OCI-LY7 (cell line): ENCODE measurements at places on chromosomes 3 and 15.

DNA sequence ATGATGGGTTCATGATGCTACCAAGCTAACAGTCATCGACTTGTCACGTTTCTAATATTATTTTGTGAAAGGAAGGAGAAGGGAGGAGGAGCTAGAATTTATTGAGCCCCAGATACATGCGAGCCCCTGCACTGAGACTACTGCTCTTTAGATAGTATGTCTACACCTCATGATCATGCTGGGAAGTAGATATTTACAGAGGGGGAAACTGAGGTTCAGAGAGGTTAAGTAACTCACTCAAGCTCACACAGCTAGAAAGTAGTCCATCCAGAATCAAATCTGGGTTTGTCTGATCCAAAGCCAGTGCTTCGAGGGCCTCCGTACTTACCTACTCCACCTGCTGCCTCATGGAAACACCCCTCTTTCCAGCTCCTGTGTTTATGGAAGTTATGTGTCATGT, 38.8 kb upstream of the DLG1 start:
- DNase-seq: no peak

DNA sequence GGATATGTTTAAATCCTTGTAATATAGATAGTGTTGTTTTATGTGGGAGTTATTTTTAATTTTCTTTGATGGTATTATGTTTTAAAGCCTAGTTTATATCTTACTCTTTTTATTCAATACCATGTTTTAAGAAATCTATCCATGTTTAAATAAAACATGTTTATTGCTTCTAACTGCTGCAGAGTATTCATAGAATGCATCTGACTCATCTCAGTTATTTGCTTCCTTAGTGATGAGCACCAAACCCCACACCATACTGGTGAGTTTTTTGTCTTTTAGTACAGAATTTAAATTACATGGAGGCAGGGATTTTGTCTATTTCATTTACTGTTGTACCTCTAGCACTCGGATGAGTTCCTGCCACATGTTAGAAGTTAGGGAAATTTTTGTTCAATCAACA, 209.2 kb downstream of the NSUN3 start:
- no peak for DNase-seq

DNA sequence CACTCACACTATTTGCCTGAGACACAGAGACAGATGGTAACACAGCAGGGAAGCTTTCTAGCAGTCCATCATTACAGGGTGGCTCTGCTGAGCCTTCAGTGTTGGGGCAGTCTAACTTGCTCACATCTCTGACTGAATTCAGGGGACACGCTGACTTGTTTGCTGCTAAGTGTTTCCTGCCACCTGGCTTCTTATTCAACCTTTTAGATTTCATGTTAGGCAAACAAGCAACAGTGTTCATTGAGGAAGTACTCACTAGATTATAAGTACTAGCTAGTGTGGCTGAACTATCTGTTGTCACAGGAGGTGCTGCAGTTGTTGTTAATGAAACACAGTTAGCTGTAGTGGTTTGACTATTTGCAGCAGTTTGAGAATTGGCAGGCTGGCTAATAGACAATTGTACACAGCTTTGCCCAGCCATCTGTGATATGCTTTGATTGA, 37.3 kb downstream of the USF3 start:
- DNase-seq: peak; percentile 91

DNA sequence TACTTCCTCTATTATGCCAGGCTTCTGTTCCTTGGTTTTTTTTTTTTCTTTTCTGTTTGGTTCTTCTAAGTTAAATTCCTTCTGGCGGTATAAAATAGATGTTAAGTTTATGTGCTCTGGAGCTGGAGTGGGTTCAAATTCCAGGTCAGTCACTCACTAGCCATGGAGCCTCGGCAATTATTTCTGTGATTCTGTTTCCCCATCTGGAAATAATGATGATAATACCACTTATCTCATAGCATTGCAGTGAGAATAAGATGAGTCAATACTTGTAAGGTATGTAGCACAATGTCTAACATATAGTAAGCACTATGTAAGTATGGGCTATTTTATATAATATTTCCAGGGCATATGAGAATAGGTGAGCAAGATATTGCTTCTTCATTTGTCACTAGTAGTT, 33.2 kb upstream of the ZDHHC23 start:
- no peak for DNase-seq

DNA sequence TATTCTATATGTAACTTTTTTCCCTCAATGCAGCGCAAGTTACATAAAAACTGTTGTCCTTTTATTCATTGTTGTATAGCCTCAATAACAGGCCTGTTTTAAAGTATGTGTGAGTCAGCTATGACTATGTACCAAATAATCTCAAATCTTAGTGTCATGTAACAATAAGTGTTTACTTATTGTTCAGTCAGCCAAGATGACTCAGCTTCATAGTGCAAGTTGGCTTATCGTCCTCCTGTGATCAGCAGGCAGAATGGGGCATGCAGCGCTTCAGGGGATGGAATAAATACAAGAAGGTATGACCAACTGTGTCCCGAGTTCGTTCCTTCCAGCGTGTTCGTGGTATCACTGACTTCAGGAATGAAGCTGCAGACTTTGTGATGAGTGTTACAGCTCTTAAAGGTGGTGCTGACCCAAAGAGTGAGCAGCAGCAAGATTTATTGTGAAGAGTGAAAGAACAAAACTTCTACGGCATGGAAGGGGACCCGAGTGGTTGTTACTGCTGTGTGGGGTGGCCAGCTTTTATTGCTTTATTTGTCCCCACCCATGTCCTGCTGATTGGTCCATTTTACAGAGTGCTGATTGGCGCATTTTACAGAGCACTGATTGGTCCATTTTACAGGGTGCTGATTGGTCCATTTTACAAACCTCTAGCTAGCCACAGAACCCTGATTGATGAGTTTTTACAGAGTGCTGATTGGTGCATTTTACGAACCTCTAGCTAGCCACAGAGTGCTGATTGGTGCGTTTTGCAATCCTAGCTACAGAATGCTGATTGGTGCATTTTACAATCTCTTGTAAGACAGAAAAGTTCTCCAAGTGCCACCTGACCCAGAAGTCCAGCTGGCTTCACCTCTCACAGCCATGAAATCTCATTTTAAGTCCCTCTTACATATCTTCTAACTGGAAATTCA, 1016.0 kb downstream of the MCTP2 start:
- DNase-seq: no peak

GRCh38 chr3:182258538-182259177, 534.6 kb upstream of the ATP11B start:
- peak; percentile 65 for DNase-seq
